Mesothelial cell of epicardium (in vitro differentiated cells): ENCODE measurements at places on chromosomes 3 and 15.

GRCh38 chr3:39322936-39323335 lies 6.6 kb upstream of the CCR8 start:
- H3K4me3 ChIP-seq = no peak overlapping the region
- no peaks in the 10 kb centered on the region for H3K36me3 ChIP-seq
- no peak for DNase-seq
- peaks cover 2% of the 10 kb centered on the region for H3K27me3 ChIP-seq

- H3K36me3 ChIP-seq = no peaks in the 10 kb centered on the region
- H3K4me3 ChIP-seq = no peak overlapping the region
- H3K27me3 ChIP-seq = no peaks in the 10 kb centered on the region
Observed at GRCh38 chr15:27686369-27686768, 412.7 kb downstream of the OCA2 start.

DNA sequence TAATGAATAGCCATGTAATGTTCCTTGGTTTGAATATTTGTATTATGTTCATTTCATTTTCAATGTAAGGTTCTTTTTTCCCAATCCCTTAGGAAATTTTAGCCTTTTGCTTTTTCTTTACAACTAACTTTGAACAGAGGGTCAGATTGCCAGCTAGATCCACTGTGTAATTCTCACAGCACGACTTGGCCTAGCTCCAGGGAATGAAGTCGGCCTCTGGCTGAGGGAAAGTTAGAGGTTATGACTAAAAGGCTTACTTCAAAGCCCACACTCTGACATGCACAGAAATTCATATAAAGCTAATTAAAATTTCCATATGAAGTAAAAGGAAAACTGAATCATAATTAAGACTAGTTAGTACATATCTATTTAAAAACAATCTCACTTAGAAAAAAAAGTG lies 38.7 kb downstream of the ROBO1 start:
- peak; percentile 51 for DNase-seq
- peaks cover 7% of the 10 kb centered on the region for H3K4me1 ChIP-seq
- H3K27me3 ChIP-seq = peaks cover 2% of the 10 kb centered on the region
- H3K4me3 ChIP-seq = no peak overlapping the region
- no peaks in the 10 kb centered on the region for H3K36me3 ChIP-seq
- H3K27ac ChIP-seq = peak overlapping the region; percentile 47

- peaks cover 10% of the 10 kb centered on the region for H3K27me3 ChIP-seq
- H3K4me1 ChIP-seq = no peaks in the 10 kb centered on the region
- H3K4me3 ChIP-seq = no peak overlapping the region
- H3K27ac ChIP-seq = no peak overlapping the region
Observed at GRCh38 chr3:128945878-128946175, 48.0 kb downstream of the CFAP92 start.

DNA sequence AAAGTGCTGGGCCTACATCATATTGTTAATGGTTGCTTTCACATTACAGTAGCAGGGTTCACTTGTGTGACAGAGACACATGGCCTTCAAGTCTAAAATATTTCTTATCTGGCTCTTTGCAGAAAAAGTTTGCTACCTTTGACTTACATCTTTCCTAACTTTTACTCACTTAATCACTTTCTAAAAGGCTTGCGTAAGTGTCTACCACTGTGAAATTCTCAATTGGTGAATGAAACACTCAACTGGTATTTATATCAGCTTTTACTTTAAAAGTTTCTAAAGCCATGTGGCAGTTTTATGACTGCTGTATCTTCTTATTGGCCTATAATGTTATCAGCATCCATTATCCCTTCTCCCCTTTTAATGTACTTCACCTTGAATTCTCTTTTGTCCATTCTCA lies 554.5 kb downstream of the ZIC1 start:
- DNase-seq = no peak
- H3K36me3 ChIP-seq = no peaks in the 10 kb centered on the region
- H3K4me3 ChIP-seq = no peak overlapping the region
- peaks cover 8% of the 10 kb centered on the region for H3K27me3 ChIP-seq
- no peak overlapping the region for H3K27ac ChIP-seq

GRCh38 chr3:13479332-13479581 lies 849 bp upstream of the HDAC11 start:
- H3K4me3 ChIP-seq = peak overlapping the region; percentile 86
- peak overlapping the region; percentile 90 for H3K27ac ChIP-seq
- H3K27me3 ChIP-seq = no peaks in the 10 kb centered on the region
- DNase-seq = no peak

GRCh38 chr3:51392355-51393133 lies 1.5 kb downstream of the RBM15B start:
- H3K36me3 ChIP-seq = peaks cover 33% of the 10 kb centered on the region
- peaks cover 54% of the 10 kb centered on the region for H3K4me1 ChIP-seq
- H3K27me3 ChIP-seq = no peaks in the 10 kb centered on the region

- peaks cover 19% of the 10 kb centered on the region for H3K27me3 ChIP-seq
- H3K36me3 ChIP-seq = no peaks in the 10 kb centered on the region
- no peak overlapping the region for H3K27ac ChIP-seq
- H3K4me1 ChIP-seq = peaks cover 7% of the 10 kb centered on the region
- no peak overlapping the region for H3K4me3 ChIP-seq
- no peak for DNase-seq
Observed at GRCh38 chr3:140018556-140018955, 83.6 kb downstream of the CLSTN2 start.

DNA sequence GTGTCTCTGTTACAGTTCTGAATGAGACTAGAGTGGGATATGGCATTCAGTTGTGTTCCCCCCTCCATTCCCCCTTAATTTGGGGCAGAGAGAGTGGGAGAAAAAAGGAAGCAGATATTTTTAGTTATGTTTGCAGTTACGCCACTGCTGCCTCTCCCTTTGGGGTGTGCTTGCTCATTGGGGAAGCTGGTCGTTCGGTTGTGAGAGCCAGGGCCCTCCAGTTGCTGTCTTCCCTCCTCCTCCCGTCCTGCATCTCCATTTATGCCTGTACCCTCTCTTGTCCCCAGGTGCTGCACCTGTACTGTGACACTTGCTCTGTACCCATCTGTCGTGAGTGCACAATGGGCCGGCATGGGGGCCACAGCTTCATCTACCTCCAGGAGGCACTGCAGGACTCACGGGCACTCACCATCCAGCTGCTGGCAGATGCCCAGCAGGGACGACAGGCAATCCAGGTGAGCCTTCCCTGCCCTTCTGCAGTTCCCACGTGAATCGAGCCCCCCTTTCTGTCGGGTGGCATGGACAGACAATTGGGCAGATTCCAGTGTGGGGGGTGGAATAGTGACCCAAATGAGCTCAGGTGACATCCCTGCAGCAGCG lies 55.8 kb downstream of the TRIM71 start:
- H3K4me1 ChIP-seq = peaks cover 33% of the 10 kb centered on the region
- no peak overlapping the region for H3K4me3 ChIP-seq
- H3K36me3 ChIP-seq = peaks cover 12% of the 10 kb centered on the region
- H3K27me3 ChIP-seq = no peaks in the 10 kb centered on the region
- H3K27ac ChIP-seq = no peak overlapping the region
- no peak for DNase-seq
